ENCODE measurements at places on chromosomes 2 and 18.

DNA sequence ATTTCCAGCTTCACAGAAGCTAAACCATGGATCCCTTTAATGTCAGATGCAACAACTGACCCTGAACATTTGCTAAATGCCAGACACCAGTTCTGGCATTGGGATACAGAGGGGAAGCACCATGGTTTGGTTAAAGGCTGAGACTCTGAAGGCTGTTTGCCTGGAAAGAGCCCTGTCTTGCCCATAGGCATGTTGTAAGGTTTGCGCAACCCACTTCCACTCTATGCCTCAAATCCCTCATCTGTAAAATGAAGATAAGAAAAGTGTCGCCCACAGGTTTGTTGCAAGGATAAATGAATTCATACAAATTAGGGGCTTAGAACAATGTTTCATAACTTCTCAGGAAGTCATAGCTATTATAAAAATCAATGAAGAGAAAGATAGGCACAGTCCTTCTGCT, 380.9 kb upstream of the GYPC start:
- DNase-seq: no peak

GRCh38 chr2:118969734-118970395, 27.9 kb downstream of the MARCO start:
- no peak for DNase-seq

DNA sequence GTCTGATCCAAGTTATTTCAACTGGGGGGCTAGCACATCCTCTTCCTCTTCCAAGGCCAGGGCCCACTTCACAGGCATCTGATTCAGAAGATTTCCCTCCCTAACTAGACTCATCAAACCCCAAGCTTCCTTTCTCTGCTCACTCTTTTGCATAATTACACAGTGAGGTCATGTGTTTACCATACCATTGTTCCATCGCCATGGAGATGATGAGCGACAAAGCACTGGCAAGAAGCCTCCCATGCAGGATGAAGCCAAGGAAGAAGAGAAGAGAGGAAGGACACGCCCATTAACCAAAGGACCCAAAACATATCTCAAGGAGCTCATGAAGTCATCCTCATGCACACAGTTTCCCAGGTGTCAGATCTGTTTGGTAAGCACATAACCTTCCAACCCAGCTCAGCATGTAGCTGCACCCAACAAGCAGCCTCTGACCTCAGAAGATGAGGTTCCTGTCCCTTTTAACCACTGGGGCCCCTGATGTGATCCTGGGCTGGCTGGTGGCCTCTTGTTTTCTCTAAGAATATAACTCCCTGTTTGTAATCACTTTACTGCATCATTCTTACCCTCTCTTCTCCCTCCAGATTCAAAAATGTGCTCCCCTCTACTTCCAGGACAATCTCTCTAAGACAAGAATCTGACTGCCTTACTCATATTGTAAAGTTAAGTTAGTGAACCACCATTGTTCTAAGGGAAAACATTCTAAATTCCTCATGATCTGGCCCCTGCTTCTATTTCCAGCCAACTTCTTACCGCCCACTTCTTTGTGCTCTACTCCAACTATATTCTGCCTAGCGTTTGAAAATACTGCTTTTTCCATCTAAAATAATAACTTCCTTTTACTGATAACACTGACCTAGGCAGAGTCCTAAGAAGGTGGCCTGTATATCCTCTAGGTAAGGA, 190.1 kb downstream of the TTC32 start:
- no peak for DNase-seq

- DNase-seq: no peak
Measured at GRCh38 chr18:32160547-32160946, 29.3 kb upstream of the MEP1B start.

DNA sequence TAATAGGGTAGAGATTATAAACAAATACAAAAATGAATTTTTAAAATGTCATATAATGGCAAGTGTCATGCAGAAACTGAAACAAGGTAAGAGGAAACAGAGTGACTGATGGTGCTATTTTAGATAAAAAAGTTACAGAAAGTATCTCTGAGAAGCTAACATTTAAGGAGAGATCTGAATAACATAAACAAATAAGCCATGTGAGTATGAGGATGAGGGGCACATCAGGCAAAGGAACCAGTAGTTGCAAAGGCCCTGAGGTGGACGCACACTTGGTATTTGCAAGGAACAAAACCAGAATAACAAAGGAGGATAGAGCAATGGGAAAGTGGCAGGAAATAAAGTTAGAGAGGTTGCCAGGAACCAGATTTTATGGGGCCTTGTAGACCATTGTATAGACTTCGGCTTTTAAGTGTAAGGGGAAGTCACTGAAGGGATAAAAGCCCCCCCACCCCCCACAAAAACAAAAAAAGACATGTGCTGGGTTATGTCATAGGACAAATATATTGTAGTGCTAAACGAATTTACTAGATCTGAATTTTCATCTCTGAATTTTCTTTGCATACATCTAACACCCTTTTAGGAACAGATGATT, 159.2 kb downstream of the DTNB start:
- no peak for DNase-seq

DNA sequence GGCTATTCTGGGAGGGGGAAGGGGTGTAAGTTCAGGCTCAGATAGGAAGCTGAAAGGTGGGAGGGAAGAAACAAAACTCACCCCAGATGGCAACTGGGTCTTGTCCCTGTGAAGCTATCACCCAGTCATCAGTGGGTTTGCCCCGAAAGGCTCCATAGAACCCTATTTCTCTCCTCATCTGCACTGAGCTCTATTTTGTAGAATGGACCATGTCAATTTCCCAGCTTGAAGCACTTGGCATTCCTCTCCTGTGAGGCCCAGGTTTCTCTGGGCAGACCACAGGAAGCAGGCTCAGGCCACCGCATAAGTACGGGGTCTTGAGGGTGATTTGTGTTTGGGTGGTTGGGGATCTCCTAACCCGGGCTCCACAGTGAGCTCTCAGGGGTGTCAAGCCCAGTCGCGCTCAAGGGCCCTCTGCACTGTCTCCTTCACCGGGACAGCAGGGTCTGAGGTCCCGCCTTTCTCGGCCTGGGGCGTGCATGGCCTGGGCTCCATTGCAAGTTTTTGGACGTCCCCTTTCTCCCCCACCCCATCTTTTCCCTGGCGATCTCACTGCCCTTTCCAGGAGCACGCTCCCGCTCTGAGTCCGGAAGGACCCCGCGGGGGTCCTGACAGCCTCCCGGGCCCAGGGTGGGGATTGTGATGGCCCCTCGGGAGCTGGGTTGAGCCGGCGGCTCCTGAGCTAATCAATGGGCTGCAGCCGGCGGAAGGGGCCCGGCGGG, 27.3 kb upstream of the NOTO start:
- no peak for DNase-seq

GRCh38 chr2:658426-658825, 18.8 kb downstream of the TMEM18 start:
- no peak for DNase-seq

GRCh38 chr2:44772131-44772530, 169.4 kb upstream of the SIX3 start:
- no peak for DNase-seq

DNA sequence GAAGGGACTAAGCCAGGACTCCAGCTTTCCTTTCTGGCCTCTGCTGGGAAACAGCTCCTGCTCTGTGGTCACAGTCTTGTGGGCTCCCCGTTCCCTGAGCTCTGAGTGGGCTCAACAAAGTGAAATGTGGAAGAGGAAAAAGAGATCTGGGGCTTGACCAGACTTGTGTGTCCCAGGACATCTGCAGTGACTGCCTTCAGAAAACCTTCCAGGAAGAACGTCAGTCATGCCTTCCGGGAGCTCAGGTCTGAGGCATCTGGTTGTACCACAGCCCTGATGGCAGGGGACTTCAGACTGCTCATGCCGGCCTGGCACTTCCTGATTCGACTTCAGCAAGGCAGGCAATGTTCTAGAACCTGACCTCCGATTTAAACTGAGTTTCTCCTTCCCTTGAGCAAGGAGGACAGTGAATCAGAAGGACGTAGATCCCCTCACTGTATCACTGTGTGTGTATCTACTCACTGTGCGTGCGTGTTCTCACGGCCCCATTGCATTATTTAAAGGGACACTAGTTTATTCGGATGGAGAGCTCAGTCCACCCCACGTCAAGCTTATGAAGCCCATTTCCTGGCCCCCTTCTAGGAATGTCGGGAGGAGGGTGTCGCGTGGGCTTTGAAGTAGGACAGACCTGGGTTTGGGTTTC, 548 bp upstream of the FBLN7 start:
- DNase-seq: peak; percentile 34

DNA sequence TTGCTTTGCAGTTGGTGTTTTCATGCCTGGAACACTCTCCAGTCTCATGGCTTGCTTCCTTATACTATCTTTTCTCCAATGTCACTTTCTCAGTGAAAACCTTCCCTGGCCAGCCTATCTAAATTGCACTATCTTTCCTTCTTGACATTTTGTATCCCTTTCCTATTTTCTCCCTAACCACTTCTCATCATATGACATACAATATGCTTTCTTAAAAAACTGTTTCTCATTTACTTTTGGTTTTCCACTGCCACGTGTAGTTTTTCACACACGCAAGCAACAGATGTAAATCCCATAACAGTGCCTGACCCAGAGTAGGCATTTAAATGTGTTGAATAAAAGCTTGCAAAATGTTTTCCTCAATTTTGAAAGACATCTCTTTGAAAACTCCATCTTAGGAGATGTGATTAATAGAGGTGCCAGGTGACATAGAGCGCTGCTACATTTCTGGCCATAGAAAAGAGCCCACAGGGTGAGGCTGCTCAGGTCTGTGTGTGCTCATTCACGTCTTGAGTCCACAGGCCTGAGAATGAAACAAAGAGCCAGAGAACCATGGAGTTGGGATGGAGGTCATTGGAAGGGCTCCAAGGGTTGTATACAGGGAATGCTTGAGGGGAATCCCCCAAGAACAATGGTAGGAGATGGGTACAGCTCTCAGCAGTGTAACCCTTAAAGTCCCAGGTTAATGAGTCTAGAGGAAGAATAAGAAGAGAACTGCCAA, 12.7 kb downstream of the ZNF24 start:
- no peak for DNase-seq

DNA sequence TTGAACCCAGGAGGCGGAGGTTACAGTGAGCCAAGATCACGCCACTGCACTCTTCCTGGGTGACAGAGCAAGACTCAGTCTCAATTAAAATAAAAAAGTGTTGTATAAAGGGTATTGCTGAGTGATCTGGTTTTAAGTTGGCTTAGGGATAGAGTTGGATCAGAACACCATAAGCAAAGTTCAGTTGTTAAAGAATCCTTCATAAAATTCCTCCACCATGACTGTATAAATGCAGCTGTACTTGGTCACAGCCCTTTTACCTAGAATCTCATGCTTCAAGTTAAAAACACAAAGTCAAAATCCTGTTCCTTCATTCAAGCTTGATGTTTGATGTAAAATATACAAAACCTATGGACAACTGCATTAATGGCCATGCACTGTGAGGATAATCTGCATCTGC, 33.4 kb upstream of the PNO1 start:
- no peak for DNase-seq

GRCh38 chr18:32764611-32765244, 8.1 kb downstream of the KLHL14 start:
- DNase-seq: no peak

DNA sequence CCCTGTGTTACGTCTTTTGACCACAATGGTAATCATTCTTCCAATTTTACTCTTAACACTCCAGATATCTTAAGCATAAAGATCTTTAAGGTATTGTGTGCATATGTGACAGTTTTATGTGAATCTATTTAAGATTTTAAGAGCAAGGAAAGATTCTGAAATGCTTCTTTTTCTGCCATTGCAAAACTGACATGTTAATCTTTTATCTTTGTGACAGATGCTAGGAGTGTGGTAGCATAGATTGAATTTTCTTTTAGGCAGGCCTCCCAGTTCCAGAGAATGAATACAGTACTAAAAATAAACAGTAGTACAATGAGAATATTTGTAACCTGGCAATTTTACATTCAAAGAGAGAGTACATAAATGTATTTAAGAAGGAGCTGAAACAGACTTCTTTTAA, 232.5 kb upstream of the ZSWIM2 start:
- DNase-seq: no peak

DNA sequence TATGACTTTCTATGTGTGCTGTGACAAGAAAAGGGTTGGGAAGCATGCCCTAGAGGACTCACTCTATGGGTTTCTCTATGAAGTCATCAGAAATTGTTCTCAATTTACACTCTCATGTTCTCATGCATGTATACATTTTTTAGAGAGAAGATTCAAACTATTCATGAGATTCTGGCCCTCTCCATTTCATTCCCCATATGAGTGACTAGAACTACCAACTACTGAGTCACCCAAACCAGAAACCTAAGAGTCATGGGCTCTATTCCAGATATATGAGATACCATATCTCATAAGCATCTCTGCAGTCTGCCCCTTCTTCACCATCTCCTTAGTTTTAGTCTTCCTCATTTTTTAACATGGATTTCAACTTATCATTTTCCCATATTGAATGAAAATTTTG, 87.7 kb downstream of the EXOC6B start:
- DNase-seq: no peak

DNA sequence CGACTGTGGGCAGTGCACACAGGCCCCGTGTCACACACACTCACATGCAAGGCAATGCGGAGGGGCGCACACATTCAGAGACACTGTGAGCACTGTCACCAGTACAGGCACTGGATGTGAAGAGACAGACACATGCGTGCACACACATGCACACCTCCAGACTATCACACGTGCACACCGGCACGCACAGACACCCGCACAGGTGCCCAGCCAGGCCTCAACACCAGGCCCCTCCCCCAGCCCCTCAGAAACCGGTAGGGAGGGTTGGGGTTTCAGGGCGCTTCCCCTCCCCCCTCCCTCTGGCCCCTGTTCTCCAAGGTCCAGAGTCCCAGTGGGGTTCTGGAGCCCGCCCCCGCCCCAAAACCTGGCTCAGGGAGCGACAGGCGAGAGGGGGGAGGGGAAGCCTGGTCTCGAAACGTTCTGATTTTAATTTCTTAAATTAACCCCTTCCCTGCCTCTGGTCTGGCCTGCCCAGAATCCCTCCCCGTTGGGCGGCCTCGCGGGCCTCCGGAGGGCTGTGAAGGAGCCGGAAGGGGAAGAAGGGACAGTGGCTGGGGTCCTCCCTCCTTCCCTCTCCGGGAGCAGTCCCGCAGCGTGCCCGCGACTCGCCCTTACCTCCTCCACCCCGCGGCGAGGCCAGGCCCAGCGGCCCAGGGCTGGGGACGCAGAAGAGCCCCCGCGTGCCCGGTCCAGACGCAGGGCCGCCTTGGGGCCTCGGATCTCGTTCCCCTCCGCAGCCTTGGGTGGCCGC, 558 bp downstream of the FBXO41 start:
- no peak for DNase-seq

Measured in DMS79 treated with DMSO at 0.1 percent for 48 hours (cell line).